8988T (cell line): ENCODE measurements at places on chromosomes 12 and 14.

GRCh38 chr12:111121840-111122239 is 201.5 kb upstream of the MYL2 start:
- DNase-seq, result no peak

DNA sequence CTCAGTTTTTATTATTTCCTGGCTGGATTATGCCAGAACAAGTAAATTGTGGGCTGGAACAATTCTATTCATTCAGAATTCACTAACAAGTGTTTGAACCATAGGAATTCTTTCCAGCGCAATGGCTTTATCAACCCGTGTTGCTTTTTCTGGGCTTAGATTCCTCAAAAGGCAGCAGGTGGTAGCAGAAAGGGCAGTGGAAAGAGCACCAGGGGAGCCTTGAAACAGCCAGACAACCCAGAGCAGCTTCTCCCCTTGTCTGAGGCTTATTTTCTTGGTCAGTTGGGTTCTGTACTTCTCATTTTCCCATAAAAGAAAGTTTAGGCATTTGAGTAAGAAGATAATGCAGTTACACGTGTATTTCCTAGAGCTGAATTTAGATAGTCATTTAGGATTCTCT is 130.7 kb downstream of the OTOGL start:
- no peak for DNase-seq

DNA sequence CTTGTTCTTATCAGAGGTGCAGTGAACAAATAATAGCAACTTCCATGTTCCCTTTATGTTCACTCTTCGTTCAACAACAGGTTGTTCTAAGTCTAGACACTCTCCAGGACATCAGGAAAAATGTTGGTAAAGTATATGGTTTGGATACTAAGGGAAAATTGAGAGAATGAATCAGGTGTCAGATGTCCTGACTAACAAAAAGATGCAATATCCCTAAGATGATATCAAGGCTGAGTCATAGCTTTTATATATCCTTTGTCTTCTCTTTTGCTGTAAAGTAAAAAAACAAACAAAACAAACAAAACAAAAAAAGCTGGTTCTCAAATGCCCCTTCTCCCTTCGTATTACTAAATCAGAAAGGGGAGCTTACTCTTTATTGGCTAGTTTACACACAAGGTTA is 11.1 kb downstream of the GLIPR1L1 start:
- no peak for DNase-seq

- DNase-seq, result no peak
Measured at GRCh38 chr12:132236129-132236929, 92.1 kb downstream of the NOC4L start.

GRCh38 chr14:61416591-61416990 is 95.2 kb downstream of the PRKCH start:
- DNase-seq, result no peak

DNA sequence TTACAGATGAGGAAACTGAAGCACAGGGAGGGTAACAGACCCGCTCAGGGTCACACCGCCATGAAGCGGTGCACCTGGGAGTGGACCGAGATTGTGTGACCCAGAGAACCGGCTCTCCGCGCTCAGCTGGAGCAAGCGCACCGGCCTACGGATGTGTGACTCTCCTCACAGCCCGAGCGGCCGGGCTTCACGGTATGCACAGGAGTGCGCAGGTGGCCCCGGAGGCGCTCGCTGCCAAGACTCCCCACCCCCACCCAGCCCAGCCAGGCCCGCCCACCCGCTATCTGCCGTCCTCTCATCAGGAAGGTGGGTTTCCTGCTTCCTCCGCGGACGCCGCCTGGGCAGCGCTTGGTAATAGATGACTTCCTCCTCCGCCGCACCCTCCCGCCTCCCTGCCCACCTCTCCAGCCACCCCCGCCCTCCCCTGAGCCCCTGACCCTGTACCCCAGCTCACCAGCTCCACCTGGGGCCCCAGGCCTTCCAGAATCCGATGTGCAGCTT is 110.7 kb downstream of the NCOR2 start:
- DNase-seq, result no peak

- DNase-seq, result no peak
Measured at GRCh38 chr12:123391546-123392343, 7.8 kb downstream of the KMT5A start.

DNA sequence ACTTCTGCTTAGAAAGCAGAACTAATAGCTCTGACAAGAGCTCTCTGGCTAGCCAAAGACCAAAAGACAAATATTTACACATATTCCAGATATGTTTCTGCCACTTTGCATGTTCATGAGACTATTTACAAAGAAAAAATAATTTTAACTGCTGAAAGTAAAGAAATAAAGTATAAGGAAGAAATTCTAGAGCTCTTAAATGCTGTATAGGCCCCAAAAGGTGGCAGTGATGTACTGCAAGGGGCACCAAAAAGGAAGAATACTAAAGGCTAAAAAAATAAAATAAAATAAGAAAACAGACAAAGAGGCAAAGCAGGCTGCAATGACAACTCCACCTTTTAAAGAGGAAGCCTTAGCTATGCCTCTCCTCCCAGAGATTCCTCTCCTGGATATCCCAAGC is 23.0 kb downstream of the KLRK1 start:
- DNase-seq, result no peak

DNA sequence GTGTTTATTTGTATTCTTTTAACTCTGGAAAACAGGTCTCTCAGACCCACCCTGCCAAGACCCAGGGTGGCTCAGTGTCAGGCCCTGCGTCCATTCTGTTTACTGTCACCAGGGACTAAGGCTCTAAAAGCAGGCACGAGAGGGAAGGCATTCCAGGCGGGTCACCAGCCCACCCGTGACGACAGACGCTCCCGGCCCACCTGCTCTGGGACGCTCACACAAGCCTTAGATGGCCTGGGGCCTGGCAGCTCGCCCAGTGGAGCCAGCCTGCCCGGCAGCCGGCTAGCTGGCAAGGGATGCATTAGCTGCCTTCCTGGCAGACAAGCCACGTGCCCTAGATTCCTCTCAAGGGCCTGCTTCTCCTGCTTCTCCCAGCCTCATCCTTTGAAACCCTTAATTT is 9.2 kb upstream of the NUAK1 start:
- DNase-seq, result no peak

DNA sequence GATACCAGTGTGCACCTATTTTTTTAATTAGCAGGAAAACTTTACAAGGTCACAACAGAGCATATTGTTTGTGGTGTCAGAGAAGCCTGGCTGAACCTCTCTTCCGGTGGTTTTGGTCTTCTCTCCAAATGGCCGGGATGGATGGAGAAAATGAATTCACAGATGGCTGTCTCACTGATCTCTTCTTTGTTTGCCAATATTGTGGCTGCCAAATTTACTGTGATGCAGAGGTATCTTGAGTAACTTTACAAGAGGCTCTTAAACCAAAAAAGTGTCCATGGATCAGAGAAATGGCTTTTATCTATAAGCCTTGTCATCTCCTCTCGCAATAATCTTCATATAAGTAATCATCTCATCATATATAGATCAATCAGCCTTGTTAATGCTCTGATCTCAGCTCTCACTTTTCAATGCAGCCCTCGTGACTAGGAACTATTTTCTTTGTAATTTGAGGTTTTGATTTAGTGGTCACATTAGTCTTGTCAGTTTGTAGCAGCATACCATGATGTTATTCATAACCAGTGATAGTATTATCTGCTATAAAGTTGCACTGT is 308.1 kb downstream of the EGLN3 start:
- no peak for DNase-seq

DNA sequence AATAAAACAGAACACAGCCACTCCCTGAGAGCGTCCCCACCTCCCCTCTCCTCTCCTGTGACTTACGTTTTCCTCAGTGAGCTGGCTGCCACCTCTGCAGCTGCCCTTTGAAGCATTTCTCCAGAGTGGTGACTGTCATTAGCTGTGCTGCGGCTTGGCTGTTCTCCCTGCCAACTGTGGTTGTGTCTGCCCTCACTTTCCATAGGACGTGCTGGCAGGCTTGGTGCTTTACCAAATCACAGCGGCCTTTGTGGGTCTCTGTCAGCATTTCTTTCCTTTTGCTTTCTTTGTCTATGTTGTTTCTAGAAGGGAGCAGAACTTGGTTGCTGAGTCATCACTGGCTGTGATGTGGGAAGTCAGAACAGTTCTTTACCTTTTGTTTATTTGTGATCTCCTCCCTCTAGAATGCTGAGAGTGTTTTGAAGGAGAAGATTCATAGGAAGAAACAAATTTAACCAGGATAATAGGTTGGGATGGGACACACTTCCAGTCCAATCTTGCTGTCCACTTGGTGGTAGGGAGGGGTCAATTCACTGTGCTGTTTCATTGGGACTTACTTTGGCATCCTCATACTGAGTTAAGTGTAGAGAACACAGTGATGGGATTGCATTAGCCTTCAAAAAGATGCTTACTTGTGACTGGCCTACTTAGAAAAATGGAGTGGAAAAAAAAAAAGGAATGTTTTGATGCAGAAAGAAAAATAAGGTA is 88.2 kb downstream of the TMX1 start:
- DNase-seq, result no peak

GRCh38 chr12:39923364-39923763 is 182.5 kb downstream of the SLC2A13 start:
- DNase-seq, result no peak

DNA sequence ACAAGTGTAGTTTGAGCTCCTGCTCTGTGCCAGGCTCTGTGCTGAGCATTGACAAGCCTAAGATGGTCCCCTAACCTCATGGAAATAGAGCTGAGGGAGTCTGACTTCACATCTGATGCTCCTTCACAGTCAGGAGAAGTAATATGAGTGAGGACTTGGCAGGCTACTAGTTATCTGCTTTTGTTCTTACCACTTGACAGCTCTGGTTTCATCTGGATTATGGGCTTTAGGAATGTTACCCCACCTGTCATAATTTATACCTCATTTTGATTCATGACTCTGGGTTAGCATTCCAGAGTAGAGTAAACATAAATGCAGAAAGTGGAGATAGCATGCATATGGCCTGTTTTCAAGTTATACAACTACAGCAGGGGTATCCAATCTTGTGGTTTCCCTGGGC is 40.5 kb downstream of the ATP6V1D start:
- no peak for DNase-seq

GRCh38 chr12:71124835-71125460 is 32.9 kb downstream of the TSPAN8 start:
- DNase-seq, result no peak

DNA sequence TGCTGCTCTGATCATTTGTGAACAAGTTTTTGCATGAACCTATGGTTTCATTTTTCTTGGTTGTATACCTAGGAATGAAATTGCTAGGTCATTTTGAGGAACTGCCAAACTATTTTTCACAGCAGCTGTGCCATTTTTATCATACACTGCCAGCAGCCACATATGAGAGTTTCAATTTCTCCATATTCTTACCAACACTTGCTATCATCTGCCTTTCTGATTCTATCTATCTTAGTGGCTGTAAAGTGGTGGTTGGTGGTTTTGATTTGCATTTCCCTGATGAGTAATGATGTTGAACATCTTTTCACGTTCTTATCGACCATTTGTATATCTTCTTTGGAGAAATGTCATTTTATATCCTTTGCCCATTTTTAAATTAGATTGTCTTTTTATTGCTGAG is 146.1 kb downstream of the C12orf75 start:
- DNase-seq, result no peak

GRCh38 chr14:23409475-23409874 is 1.4 kb upstream of the MYH6 start:
- no peak for DNase-seq

GRCh38 chr14:48628870-48629269 is 953.5 kb upstream of the MDGA2 start:
- DNase-seq, result no peak

DNA sequence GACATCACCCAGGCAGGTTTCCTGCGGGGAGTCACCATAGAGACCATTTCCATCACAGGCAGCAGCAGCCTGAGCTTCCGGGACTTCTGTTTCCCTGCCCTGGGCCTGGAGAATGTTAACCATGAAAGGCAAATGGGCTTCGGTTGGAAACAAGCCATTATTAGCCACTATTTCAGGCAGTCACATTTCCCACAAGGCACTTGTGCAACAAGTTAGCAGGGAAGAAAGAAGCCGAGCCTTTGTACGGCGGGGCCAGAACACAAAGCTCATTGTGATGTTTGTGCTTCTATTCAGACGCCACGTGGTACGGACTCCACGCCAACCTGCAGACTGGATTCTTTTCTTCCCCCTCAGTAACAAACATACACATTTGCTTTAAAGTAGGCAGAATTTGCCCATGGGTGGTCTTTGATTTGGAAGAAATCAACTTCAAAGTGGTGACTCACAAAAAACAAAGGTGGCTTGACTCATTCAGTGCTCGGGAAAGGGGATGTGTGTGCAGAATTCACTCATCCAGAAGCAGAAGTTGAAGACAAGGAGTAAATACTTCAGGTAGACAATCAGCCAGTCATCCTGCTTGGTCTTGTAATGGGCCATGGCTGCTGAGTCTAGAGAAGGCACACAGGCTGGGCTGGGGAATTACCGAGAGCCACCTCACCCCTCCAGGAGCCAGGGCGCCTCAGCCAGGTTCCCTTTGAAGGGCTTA is 154.2 kb upstream of the PRMT8 start:
- DNase-seq, result no peak

- no peak for DNase-seq
Measured at GRCh38 chr12:55637467-55637866, 775 bp downstream of the OR10P1 start.
